A549 treated with dexamethasone at 1 μM for 4 hours (cell line): ENCODE measurements at places on chromosomes 3 and 15. TPM values are rescaled to one million over a fixed set of nuclear protein-coding genes. Genes with fewer than 3 reads are reported as not detected.

EIF4E3 gene
- total RNA-seq, result 3.6 to 5.2 TPM (median 4.7 TPM) in 5 replicates

NR2E3 gene
- 0.09 to 0.41 TPM (median 0.23 TPM) in 5 replicates for total RNA-seq

IVD gene
- 9.3 to 13.5 TPM (median 12.0 TPM) in 5 replicates for total RNA-seq

CTXND1 gene
- 0.01 TPM in 2 of 5 replicates, not detected in the others for total RNA-seq
